GOT3 (cell line): ENCODE measurements at places on chromosomes 5 and 9.

DNA sequence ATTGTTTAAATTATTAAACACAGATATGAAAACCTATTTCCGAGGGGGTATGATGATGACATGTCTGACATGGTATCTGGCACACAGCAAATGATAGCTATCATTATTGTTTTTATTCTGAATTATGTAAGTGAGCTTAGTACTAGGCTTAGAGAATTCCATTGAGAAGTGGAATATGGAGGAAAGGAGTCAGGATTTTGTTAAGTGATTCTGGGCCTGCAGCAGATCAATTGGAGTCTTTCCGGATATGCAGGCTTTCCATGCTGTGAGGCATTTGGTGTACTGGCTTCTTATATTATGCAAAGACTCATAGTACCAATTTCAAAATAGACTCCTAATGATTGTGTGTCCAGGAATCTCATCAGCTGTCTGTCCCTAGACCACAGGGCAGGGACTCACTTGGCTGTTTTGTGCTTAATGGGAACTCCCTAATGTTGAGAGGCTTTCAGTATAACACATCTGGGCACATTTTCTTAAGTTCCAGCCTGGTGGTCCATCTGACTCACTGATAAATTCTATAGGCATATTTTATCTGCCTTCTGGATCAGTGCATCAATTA is 180.0 kb upstream of the KLF9 start:
- DNase-seq, result no peak

- no peak for DNase-seq
Measured at GRCh38 chr9:89474939-89475338, 23.0 kb downstream of the SEMA4D start.

DNA sequence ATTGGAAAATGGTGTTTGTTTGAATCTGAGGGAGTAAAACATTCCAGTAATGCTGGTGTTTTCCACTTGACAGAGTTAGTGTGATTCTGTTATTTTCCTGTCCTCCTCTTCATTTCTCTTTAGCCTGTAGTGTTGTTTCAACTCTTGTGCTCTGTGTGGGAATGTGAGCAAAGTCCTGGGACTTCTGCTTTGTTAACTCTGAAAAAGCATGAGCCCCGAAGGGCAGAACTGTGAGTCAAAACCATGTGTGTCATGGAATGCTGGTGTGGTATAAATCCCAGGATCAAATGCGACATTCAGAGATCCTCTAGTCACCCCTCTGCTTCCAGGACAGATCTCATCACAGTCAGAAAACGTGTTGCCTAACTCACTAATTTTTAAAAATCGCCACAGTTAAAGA is 8.9 kb downstream of the F2R start:
- no peak for DNase-seq

DNA sequence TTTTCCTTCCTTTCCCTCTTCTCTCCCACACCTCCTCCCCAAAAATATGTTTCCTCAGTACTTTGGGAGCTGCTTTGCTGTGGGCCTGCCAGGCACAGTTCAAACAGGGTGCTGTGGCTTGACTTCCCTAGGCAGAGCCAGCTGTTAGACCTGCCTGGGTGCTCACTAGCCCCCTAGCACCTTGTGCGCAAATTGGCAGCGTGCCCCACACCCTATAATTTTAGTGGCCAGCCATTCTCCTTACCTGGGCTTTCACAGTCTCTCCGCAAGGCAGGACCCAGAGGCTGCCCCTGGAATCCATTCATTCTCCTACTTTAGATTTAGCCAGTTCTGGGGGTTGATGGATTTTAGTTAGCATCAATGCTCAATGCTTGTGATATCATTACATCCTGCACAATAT is 72.3 kb downstream of the ANGPTL2 start:
- no peak for DNase-seq
